NCI-H2081 treated with DMSO at 0.1 percent for 48 hours (cell line): ENCODE measurements at places on chromosomes 11 and 22.

- DNase-seq, result no peak
These were observed 1.3 kb downstream of the CSNK1E start for GRCh38 chr22:38315823-38316363.

DNA sequence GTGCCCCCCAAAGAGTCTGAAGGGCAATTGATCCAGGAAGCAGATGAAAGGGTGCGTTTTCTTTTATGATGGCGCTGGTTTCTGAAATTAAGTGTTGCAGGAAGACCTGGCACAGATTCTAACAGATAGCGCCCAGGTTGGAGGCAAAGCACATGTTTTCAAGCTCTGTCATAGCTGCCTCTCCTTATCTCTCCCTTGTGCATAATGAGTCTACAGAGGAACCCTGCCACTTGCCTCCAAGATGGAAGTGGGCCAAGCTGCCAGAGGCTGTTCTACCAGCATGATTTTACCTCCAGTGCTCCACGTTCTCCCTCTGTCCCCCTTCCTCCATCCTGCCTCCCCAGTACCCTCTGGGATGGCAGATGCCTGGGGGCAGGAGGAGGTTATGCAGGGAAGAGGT lies 30.0 kb upstream of the TLCD5 start:
- DNase-seq, result no peak

- no peak for DNase-seq
These were observed 3.8 kb upstream of the LRRC74B start for GRCh38 chr22:21041937-21042336.

DNA sequence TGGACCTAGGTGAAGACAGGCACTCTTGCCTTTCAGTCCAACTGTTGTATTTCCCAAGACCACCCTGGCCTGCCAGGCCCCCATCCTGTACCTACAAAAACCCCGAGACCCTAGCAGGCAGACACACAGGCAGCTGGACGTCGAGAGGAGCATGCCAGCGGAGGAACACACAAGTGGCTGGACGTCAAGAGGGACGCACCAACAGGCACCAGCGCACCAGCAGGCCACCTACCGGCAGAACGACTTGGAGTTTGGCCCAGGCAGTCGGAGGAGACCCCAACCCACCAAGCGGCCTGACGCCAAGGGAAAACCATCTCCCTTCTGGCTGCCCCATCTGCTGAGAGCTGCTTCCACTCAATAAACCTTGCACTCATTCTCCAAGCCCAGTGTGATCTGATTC lies 1883.4 kb upstream of the RAG2 start:
- DNase-seq, result no peak

DNA sequence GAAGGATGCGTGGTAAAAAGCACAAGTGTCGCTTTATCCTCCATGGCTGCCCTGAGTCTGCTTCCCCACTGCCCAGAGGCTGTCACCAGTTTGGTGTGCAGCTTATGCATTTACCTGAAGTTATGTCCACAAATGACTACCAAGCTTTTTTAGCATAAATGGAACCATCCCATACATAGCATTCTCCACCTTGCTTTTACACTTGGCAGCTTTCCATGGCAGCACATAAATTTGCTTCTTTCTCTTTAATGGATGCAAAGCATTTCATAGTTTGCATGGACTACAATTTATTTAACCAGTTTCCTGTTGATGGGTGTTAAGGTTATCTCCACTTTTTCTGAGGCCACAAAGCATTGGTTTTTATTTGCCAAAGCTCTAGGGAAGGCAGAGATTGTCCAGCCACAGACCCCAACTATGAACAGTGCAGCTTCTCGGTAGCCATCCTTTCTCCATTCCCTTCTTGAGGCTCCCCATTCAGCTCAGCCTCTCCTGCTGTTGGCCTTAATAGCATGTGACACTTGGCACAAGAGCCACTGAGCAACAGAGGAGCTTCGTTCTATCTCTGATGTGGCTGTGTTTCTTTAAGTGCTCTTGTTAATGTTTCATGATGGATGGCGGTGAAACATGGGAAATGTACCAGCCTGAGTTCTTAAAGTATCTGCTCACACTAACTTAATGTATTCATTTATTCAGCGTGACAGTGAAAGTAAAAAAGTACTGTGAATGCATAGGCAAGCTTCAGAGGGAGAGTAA lies 59.8 kb upstream of the NAV2 start:
- no peak for DNase-seq

GRCh38 chr11:12291766-12292165 lies 85.6 kb upstream of the PARVA start:
- no peak for DNase-seq

- no peak for DNase-seq
These were observed at the start of gene OR10S1 for GRCh38 chr11:123977731-123978347. Gene OR10S1, minus strand, starts transcription at chr11:123977781. Its CDS starts 117 bp downstream, at chr11:123977664.

DNA sequence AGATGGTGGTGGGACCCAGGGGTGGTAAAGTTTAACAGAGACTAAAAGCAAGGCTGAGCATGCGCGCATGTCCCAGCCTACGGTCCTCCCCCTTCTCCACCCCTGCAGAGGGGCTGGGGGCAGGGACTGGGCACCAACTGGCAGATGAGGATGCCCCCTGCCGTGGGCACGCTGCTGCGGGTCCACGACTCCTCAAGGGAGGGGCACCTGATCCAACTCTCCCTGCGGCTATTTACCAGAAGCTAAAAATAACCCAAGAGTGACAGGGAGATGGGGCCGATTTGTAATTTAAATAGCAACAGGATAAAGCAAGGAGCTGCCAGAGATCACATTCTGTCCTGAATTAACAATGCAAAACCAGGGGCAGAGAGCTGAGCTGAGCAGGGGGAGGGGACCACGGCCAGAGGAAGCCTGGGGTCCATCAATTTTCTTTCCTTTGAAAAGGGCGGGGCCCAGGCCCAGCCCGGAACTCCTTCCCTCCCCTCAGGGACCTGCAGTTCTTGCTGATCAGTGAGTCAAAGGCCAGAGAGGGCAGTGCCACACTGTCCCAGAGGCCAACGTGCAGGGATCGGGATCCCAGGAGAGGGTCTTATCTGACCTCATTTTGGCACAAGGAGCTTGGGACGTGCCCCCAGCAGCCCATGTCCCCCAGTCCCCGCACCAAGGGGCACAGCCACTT lies 8.1 kb upstream of the DGKZ start:
- peak; percentile 92 for DNase-seq

DNA sequence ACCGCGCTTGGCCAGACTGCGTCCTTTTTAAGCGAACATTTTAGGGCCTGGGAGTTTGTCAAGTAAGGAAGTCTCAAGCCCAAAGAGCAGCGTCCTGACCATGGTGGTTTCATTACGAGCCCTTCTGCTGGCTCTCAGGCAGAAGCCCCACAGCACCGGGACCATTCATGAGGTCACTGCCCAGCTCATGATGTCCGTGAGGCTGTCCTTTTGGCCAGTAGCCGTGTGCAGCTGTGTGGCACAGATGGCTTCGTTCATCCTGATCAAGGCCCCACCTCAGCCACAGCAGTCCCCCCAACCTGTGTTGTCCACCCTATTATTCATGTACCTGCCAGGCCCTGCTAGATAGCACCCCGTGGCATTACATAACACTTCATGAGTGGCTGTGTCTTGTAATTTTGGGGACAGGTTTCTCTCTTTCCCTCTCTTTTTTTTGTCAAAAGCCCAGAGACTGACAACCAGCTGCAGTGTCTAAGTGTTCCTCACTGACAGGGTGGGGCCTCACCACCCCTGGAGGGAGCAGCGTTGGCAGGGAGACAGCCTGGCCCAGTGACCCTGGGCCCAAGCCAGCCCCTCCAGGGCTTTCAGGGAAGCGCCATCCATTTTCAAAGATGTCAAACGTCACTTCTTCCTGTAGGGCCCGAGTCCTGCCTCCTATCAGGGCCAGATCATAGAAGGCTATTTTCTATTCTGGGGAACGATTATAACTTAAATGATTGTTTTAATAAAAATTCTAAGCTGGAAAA lies 21.8 kb upstream of the CABP7 start:
- no peak for DNase-seq

GRCh38 chr11:131178596-131178995 lies 191.8 kb upstream of the NTM start:
- no peak for DNase-seq

DNA sequence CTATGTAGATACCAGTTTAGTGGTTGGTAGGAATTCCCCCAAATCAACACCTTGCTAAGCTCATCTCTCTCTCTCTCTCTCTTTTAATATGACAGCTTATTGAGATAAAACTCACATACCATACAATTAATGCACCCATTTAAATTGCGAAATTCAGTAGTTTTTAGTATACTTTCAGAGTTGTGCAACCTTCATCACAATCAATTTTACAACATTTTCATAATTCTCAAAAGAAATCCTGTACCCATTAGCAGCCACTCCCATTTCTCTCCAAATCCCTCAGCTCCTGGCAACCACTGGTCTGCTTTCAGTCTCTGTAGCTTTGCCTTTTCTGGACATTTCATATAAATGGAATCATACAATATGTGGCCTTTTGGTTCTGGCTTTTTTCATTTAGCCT lies 13.3 kb downstream of the NNMT start:
- DNase-seq, result no peak

- no peak for DNase-seq
These were observed 35.3 kb upstream of the KCNJ11 start for GRCh38 chr11:17423533-17424310.

DNA sequence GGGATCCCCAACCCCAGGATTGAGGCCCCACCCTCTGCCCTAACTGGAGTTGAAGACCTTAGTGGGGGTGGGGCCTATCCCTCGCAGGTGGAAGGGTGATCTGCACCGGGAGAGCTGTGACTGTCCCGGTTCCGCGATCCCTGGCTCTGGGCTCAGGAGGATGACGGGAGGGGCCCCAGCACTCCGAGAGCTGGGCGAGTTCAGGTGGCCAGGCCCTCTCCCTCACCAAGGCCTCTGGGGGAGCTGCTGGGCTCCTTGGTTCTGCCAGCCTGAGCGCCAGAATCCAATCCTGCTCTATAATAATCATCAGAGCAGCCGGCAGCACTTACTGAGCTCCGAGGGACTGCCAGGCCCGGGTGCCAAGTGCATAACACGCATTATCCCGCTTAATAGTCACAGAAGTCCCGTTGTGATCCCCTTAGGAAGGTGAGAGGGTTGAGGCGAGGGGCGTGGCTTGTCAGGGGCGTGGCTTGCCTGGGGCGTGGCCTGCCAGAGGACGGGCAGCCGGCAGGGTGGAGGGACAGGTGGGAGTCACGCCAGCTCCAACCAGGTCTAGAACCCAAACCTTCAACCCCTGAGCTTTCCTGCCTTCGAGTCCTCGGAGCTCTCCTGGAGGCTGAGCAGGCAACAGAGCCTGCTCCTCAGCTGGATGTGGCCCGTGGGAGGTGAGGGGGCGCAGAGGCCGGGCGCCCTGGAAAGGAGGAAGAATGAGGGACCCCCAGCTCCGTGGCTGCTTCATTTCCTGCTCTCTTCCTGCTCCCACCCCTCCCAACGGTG lies 7.3 kb upstream of the SYT7 start:
- DNase-seq, result no peak

DNA sequence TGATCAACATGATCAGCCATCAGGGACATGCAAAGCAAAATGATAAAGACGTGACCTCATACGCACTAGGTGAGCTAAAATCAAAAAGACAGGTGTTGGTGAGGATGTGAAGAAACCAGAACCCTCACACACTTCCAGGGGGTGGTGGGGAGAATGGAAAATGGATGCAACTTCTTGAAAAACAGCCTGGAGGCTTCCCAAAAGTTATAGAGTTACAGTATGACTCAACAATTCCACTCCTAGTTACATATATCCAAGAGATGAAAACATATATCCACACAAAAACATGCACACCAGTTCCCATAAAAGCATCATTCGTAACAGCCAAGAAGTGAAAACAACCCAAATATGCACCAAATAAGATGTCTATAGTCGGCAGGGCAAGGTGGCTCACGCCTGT lies 42.1 kb upstream of the APLNR start:
- DNase-seq, result no peak

GRCh38 chr11:105693075-105693759 lies 83.3 kb downstream of the GRIA4 start:
- DNase-seq, result no peak

DNA sequence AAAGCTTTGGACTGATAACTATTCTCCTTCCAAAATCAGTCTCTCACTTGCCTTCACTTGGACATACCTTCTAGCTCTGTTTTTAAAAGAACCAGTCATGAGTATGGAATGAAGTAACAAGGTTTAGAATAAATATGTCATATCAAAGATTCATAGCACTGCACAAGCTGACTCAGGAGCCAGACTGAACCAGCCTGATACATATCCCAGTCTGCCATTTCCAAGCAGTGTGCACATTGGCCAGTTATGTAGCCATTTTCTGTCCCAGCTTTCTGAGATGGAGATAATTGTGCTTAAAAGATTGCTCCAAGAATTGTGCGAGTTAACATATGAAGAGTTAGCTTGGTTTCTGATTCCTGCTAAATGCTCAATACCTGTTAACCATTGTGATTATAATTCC lies 311.3 kb downstream of the C11orf87 start:
- DNase-seq, result no peak

DNA sequence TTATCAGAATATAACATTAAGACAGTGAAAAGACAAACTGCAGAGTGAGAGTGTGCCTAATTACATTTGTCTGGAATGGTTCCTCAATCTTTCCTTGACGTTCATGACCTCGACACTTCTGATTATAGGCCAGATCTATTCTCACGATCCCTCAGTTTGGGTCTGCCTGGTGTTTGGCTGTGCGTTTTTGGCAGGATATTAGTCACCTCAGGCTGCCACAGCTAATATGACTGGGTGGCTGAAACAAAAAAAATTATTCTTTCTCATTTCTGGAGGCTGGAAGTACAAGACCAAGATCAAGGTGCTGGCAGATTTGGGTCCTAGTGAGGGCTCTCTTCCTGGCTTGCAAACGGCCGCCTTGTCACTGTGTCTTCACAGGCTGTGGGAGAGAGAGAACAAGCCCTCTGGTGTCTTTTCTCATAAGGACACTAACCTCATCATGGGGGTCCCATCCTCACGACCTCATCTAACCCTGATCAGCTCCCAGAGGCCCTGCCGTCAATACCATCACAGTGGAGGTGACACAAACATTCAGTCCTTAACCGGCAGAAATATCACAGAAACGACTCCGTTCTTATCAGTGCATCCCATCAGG lies 23.2 kb downstream of the IFITM10 start:
- DNase-seq, result no peak

GRCh38 chr11:92911478-92911877 lies 58.0 kb upstream of the MTNR1B start:
- no peak for DNase-seq

GRCh38 chr11:132587716-132588115 lies 944.6 kb downstream of the OPCML start:
- DNase-seq, result no peak

GRCh38 chr22:17767233-17768065 lies 6.8 kb downstream of the BID start:
- DNase-seq, result no peak

GRCh38 chr11:109165035-109165434 lies 257.0 kb upstream of the C11orf87 start:
- DNase-seq, result no peak

DNA sequence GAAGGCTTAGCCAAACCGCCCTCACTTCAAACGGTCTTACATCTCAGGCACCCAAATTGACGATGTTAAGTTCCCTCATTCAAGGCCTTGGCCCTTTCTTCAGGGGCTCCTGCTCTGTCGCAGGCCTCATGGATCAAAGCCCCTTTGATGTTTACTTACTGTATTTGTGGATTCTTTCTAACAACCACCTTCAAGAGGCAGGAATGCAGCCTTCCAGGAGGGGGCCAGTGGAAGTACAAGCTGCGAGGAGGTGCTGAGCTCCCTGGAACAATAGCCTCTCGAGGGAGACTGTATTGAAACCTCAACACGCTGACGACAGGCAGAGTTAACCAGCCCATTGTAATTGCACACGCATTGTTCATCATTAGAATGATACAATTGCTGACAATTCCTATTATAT lies 209.1 kb downstream of the ST3GAL4 start:
- no peak for DNase-seq

- no peak for DNase-seq
These were observed 69.7 kb downstream of the TEAD1 start for GRCh38 chr11:12743834-12744449.

- DNase-seq, result no peak
These were observed 2.7 kb upstream of the NEAT1 start for GRCh38 chr11:65419772-65420481.
